Midbrain (tissue), 1 donor: ENCODE measurements at places on chromosomes 1 and 21.

DNA sequence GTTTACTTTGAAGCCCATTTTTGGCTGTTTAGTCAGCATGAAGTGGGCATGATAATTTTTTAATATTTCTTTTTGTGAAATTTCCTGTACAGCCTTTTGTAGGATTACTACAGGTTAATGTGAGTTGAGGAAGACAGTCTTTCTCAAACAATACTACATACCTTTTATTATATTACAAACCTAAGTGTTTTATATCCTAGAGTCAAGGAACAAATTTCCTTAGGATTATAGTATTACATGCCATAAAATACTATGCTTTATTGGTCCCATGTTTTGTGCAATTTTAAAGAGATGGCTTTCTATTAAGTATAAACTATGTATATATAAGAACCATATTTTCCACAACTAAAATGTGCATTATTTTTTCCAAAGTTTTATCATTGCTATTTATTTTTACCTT is 9.2 kb upstream of the CHAF1B start:
- DNase-seq = no peak

- no peak for DNase-seq
These were observed 14.7 kb downstream of the PLPP3 start for GRCh38 chr1:56564615-56565014.

DNA sequence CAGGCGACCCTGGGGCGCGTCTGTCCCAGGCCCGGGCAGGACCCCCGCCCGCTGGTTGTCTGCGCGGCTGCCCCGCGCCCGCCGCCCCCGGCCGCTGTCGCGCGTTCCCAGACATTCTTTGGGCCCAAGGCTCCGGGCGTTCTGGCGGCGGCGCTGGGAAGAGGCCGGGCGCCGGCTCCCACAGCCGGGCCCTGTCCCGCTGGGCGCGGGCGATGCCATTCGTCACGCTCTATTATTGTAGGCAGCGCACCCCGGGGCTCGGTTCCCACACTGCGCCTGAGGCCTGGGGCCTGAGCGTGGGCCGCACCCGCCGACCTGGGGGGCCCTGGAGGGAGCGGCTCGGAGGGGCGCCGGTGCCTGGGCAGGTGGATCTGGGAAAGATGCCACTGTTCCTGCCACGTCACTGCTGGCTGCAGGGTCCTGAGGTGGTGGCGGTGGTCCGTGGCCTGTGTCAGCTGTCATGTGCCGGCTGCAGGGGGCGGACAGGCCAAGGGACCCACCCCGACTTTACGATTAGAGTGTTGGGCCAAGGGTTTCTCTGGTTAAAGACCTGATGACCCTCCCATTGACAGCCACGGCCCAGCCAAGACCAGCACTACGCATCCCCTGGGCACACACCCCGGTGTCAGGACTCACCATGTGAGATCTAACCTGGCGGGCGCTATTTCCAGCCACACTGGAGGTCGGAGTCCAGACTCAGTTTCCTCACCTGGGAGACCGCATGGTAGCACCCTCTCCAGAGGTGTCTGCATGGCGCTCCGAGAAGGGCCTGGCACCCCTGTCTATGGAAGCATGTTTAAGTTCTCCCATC is 55.1 kb upstream of the ADARB1 start:
- DNase-seq = no peak

DNA sequence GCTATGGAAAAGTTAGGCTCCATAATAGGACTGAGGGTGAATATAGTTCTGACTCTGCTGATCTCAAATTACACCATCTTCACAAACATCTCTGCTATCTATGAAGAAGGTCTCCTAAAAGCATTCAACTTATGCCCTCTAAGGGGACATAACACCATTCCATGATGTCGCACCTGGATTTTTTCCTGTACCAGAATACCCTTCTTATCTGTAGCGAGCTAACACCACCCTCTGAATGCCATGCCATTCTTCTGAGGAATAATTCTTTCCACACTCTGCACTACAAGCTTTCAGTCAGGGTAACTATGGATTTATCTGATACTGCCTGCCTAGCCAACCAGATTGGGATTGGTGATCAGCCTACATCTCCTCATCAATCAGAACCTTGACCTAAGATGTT is 203.8 kb downstream of the PTPRC start:
- no peak for DNase-seq

DNA sequence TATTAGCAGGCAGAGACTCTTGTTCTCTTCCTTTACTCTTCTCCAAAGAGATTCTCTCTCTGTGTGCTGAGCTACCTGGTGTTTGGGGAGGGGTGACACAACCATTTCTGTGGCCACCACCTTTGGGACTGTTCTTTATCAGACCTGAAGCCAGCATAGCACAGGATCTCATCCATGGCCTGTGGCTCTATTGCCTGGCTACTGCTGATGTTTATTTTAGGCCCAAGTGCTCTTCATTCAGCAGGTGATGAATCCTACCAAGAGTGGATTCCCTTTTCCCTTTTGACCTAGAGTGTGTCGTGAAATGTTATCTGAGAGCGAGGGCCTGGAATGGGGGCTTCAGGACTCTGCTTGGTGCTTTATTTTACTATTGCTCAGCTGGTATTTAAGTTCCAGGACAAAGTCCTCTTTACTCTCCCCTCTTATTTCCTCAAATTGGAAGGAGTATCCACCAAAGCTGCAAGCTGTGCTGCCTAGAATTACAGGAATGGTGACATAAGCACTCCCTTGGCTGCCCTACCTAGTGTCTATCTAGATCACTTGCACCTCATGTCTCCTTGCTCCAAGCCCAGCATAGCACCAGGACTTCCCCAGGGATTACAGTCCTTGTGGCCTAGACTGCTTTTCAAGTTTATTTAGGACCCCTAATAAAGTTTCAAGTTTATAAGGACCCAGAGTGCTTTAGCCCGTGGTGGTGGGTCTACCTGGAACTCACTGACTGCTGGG is 94.7 kb upstream of the GPR52 start:
- DNase-seq = no peak

- DNase-seq = no peak
These were observed 148.1 kb upstream of the KCTD3 start for GRCh38 chr1:215418876-215419447.

DNA sequence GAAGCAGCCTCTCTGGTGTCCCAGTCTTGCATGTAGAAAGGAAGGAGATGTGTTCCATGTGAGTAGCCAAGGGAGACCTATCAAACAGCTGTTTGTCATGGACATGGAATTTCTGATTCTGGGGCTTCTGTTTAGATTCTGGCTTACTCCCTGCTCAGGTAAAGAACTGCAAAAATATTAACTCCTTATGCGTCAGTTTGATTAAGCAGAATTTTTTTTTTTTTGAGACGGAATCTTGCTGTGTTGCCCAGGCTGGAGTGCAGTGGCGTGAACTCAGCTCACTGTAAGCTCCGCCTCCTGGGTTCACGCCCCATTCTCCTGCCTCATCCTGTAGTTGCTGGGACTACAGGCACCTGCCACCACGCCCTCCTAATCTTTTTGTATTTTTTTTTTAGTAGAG is 6.8 kb downstream of the ARV1 start:
- no peak for DNase-seq

DNA sequence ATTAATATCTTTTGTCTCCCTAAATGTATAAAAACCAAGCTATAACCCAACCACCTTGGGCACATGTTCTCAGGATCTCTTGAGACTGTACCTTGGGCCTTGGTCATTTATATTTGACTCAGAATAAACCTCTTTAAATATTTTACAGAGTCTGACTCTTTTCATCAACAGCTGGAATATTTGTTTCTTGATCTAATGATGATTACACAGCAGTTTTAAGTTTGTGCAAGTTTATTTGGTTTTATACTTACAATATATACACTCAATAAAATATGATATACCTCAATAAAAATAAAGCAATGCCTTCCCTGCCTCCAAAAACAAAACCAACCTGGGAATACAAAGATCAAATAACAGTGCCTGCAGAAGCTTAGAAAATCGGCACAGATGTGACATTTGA is 22.0 kb downstream of the LEPR start:
- no peak for DNase-seq
